Mucosa of gallbladder (tissue), 1 donor: ENCODE measurements at places on chromosomes 16 and 17. TPM values are rescaled to one million over a fixed set of nuclear protein-coding genes. Genes with fewer than 3 reads are reported as not detected.

DNA sequence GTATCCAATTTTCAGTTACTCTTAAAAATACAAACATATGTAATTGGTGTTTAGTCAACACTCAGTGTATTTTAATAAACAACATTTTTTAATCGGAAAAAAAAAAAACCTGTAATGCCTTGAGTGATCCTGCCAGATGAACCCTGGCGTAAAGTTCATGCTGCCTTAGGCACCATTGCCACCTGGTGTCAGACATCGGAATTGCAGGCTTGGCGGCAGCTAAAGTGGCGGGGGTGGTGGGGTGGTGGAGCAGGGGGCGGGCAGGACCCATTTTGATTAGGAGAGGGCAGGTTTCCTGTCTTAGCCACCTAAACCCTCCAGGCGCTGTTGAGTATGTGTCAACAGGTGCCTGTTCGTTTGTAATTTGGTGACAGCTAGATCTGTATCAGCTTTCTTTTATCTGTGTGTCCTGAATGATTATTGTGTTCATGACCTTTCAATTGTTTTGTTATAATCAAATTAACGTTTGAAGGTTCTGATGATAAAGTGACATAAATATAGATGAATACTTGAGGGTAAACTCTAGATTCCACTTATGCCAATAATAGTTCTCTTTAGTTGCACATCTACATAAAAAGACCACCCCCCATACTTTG lies 588.7 kb downstream of the CDH13 start:
- peak; percentile 34 for DNase-seq

GRCh38 chr16:85052536-85052935 lies 24.9 kb downstream of the KIAA0513 start:
- DNase-seq: no peak

DNA sequence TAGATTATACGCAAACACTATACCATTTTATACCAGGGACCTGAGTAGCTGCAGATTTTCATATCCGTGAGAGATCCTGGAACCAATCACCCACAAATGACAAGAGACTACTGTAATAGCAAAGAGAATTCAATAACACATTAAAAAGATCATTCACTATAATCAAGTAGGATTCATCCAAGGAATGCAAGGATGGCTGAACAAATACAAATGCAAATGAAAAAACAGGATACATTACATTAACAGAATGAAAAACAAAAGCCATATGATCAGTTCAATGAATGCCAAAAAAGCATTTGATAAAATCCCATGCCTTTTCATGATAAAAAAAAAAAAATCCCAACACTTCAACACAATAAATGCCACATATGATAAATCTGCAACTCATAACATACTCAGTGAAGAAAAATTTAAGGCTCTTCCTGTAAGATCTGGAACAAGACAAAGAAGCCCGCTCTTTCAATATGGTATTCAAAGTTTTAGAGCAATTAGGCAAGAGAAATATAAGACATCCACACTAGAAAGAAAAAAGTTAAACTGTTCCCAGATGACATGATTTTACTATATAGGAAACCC lies 29.0 kb downstream of the N4BP1 start:
- DNase-seq: no peak

- DNase-seq: no peak
Observed at GRCh38 chr17:16197276-16197675, 18.1 kb downstream of the NCOR1 start.

GRCh38 chr17:20200016-20200795 lies 191.0 kb downstream of the SPECC1 start:
- DNase-seq: no peak

GRCh38 chr16:56898847-56899246 lies 33.1 kb upstream of the HERPUD1 start:
- DNase-seq: no peak

- DNase-seq: no peak
Observed at GRCh38 chr17:19883537-19884215, 15.9 kb upstream of the ULK2 start.

- DNase-seq: no peak
Observed at GRCh38 chr17:48992444-48992843, 4.7 kb upstream of the IGF2BP1 start.

GRCh38 chr17:9021158-9021991 lies at the start of gene NTN1:
Gene NTN1, plus strand, starts transcription at chr17:9021510. Its CDS starts 864 bp downstream, at chr17:9022374.
- no peak for DNase-seq

DNA sequence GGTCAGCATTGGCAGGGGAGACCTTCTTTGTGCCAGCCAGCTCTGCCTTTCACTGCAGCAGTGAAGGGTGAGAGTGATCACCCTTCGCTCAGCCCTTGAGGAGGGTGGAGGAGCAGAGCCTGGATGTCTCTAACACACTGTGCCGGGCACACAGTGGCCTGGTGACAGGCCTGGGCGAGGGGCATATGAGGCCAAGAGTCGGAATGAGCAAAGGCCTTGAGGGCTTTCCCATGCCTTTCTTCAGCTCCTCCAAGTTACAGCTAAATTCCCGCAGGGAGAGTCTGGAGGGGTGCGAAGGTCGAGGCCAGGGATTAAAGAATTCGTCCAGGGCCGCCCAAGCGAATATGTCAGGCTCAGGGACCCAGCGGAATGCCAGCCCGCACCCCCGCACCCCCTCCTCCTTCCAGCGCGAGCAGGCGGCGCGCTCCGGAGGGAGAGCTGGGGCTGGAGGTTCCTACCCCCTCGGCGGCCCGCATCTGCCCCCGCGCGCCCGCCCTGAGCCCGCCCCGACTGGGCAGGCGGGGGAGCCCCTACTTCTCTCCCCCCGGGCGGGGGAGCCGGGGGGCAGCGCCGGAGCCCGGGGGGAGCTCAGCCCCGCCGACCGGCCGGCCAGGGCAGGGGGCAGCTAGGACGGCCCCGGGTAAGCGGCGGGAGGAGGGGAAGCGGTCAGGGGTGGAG lies at the start of gene RASL10B:
TSS of gene RASL10B (plus strand) at position 401 of the 678 bp plus-strand sequence. CDS start 3,546 bp downstream, outside the sequence.
- peak; percentile 37 for DNase-seq

GRCh38 chr17:78020717-78021108 lies 62.2 kb downstream of the TNRC6C start:
- DNase-seq: no peak

GRCh38 chr17:56217921-56218320 lies 64.6 kb downstream of the ANKFN1 start:
- no peak for DNase-seq

- peak; percentile 80 for DNase-seq
Observed at GRCh38 chr17:66275651-66276050, 26.8 kb upstream of the PRKCA start.

DNA sequence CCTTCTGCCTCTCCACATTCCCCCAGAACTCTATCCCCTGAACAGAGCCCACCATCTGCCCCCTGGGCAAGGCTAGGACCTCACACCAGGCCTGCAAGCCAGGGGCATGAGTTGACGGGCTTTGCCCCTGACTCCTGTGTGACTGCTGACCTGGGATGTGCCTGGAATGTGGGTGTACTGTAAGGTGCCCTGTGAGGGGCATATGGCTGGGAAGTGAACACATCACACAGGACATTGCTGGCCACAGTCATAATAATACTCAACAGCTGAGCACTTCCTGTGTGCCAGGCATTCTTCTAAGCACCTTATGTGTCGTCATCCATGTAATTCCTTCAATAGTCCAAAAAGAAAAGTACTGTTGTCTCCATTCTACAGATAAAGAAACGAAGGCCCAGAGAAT lies 13.3 kb downstream of the CES4A start:
- DNase-seq: no peak

GRCh38 chr17:30550512-30551273 lies 73.5 kb downstream of the GOSR1 start:
- no peak for DNase-seq

GRCh38 chr17:6651919-6652452 lies 424 bp downstream of the C17orf100 start:
- peak; percentile 40 for DNase-seq

- peak; percentile 58 for DNase-seq
Observed at GRCh38 chr17:78935419-78936323, 10.5 kb upstream of the TIMP2 start.

- no peak for DNase-seq
Observed at GRCh38 chr16:1430759-1431496, at the start of gene PERCC1. Gene PERCC1, plus strand, starts transcription at chr16:1431078. Its CDS starts 1,516 bp downstream, at chr16:1432594.

GRCh38 chr17:77449908-77450741 lies 309.4 kb downstream of the SEC14L1 start:
- DNase-seq: peak; percentile 71

DNA sequence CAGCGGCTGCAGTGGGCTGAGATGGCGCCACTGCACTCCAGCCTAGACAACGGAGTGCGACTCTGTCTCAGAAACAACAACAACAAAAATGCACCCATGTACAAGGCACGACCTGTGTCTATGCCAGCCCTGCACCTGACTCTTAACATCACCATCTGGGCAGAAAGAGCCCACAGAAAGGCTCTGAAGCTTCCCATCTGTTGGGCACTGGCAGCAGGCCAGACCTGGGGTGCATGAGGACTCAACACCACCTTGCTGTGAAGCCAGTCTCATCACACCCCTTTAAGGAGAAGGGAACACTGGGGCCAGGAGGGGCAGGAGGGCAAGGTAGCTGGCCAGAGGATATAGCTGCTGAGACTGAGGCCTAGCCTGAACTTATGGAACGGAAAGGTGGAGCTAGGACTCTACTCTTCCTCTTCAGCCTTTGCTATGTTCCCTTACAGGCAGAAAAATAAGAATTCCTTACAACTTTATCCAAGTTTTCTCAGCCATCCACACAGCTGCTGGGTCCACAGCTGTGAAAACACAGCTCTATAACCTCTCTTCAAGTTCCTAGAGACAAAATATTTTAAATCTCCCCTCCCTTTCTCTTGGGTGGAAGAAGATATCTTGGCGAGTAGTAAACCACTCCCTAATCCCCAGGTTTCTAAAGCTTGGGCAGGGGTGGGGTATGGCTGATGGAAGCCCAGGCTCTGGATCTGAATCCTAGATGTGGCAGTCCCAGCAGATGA lies 2.8 kb downstream of the ELOB start:
- no peak for DNase-seq

- no peak for DNase-seq
Observed at GRCh38 chr17:71632328-71632727, 488.5 kb upstream of the SOX9 start.

GRCh38 chr17:82674656-82675475 lies 23.6 kb downstream of the RAB40B start:
- peak; percentile 76 for DNase-seq

- no peak for DNase-seq
Observed at GRCh38 chr16:12482455-12483220, 321.0 kb downstream of the CPPED1 start.

DNA sequence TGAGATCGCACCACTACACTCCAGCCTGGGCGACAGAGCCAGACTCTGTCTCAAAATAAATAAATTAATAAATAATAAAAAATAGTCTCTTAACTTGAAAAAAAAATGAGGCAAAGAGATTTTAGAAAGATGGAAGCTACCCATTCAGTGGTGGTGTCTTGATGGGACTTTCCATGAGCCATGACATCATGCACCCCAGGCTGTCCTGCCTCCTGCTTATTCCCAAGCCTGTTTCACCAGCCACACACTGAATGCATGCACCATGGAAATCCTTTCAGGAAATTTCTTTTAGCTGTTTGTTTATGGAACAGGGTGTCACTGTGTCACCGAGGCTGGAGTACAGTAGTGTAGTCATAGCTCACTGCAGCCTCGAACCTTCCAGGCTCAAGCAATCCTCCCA lies 8.9 kb upstream of the DLX3 start:
- no peak for DNase-seq

DNA sequence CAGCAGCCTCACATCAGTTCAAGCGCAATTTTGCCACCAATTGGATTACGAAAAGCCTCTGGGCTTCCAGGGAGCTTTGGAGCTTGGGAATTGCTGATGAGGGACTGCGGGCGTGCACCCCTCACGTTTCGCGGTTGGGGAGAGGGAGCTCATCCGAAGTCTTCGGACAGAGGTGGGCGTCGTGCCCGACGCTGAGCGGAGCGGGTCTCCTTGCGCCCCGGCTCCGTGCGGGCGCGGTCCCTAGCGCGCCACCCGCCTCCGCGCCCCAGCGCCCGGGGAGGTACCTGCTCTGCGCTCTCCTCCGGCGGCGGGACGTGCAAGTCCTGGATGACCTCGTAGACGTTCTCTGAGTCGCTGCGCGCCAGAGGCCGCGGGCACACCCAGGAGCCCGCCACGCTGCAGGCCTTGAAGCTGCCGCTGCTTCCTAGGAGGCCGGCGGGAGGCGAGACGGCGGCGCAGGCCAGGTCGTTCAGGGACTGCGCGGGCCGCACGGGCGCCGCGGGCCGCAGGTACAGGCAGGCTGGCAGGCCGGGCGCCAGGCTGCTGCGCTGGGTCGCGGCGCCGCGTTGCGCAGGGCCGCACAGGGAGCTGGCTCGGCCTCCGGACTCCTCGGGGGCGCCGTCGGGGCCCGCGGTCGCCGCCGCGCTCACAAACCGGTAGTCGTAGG lies 3.2 kb downstream of the ARHGAP27 start:
- DNase-seq: no peak

DNA sequence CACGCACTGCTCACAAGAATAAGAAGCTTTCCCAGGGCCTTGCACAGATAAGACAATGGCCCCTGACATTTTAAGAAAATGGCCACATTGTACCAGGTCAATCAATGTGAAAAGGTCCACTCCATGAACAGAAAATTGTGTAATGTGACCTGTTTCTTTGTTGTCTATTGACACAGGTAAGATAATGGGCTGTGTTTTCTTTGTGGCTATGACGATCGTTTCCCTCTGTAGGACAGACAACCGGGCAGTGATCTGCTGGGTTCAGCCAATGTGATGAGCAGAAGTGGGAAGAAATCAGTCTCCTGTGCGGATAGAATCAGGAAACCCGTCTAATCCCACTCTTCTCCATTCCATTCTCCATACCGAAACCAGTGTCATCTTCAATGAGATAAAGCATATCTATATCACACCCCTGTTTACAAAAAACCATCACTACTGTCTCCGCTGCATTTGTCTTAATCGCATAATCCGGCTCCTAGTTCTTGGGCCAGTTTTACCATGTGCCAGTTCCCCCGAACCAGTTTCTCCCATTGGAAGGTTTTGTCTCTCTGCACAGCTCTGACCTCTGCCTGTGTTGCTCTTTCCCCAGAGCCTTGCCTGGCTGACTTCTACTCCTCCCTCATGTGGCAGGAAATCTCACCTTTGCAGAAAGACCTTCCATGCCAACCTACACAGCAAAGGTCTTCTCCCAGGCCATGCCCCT lies 66.9 kb upstream of the ATF7IP2 start:
- no peak for DNase-seq

GRCh38 chr17:2950846-2951245 lies 112.6 kb downstream of the OR1D5 start:
- DNase-seq: no peak

KNOP1 gene
- total RNA-seq: 15.1 TPM

DOC2B gene
- 4.5 TPM for total RNA-seq

HSF4 gene
- total RNA-seq: 51.3 TPM

TOX3 gene
- total RNA-seq: 38.8 TPM

SULT1A2 gene
- 1.1 TPM for total RNA-seq

NPIPA3 gene
- 2.3 TPM for total RNA-seq

EVI2B gene
- total RNA-seq: 13.0 TPM

COX6A2 gene
- total RNA-seq: 1.3 TPM
